NCI-H2107 (cell line): ENCODE measurements at places on chromosomes 11 and 22.

DNA sequence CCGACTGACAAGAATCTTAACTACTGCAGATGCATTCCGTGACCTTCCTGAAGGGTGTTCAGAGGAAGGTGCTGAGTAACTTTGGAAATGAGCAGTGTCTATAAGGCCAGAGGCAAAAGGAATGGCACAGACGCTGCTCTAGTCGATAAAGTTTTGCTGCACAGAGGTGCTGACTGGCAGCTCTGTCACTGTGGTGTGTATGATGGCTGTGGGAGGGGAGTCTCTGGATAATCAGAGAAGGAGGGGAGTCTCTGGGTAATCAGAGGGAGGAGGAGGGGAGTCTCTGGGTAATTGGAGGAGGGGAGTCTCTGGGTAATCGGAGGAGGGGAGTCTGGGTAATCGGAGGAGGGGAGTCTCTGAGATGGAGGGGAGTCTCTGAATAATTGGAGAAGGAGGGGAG, 18.4 kb downstream of the PTDSS2 start:
- no peak for DNase-seq

DNA sequence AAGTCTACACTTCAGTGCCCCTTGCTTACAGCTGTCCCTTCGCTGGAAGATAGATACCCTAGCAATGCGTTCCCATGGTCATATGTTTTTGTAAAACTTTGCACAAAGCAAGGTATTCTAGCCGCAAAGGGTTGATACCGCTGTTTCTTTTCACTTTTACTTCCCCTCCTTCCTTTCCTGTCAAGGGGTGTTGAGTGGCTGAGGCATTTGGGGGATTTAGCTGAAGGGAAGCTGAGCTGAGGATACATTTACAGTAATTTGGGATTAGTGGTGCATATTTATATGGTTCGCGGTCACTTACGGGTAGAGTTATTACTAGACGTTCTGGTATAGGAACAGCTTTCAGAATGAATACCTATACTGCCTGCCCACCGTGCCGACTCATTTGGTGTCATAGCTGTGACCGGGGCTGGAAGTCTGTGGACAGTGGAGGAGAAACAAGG, 86.9 kb upstream of the WNT11 start:
- no peak for DNase-seq

GRCh38 chr22:18056161-18056666, 21.6 kb upstream of the PEX26 start:
- DNase-seq = no peak

GRCh38 chr11:85889108-85889507, 33.9 kb downstream of the CCDC83 start:
- DNase-seq = no peak

- DNase-seq = no peak
Observed at GRCh38 chr11:86115542-86116385, 46.9 kb upstream of the PICALM start.

GRCh38 chr22:33034753-33035152, 23.4 kb downstream of the SYN3 start:
- no peak for DNase-seq

- DNase-seq = no peak
Observed at GRCh38 chr11:5241458-5241857, 7.2 kb upstream of the HBD start.

DNA sequence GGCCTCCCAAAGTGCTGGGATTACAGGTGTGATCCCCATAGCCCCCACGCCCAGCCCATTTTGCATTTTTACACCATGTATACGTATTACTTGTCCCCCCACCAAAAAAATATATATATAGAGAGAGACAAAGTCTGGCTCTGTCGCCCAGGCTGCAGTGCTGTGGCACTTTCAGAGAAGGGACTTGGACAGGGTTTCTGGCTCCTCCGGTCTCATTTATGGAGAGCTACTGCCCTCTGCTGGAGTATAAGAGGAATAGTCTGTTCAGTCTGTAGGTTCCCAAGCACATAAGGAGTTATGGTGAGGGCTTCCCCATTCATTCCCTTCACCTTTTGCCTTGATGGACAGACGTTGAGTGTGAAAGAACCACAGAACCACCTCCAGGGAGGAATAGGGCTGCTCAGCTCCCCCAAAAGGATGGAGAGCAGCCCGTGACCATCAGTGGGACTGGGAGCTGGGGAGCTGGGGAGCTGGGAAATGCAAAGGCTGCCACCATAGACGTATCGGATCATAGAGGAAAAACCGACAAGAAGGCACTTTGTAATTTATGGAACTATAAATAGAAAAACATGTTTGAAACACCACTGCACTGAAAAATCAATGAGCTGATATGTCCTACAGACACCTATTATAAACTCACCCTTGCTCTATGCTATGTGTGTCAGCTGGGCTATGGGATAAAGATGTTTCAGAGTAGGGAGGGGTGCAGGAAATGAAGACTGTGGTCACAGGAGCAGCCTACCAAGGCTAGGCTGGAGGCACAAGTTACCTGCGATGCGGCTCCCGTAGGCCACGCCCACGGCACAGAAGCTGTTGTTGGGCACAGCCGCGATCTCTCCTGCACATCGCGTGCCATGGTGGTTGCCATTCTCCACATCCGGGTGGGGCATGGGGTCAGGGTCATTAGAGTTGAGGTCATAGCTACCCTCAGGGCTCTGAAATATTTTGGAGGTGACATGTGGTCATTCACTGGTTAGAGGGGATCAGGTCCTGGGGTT, 5.2 kb downstream of the PCSK7 start:
- peak; percentile 63 for DNase-seq

DNA sequence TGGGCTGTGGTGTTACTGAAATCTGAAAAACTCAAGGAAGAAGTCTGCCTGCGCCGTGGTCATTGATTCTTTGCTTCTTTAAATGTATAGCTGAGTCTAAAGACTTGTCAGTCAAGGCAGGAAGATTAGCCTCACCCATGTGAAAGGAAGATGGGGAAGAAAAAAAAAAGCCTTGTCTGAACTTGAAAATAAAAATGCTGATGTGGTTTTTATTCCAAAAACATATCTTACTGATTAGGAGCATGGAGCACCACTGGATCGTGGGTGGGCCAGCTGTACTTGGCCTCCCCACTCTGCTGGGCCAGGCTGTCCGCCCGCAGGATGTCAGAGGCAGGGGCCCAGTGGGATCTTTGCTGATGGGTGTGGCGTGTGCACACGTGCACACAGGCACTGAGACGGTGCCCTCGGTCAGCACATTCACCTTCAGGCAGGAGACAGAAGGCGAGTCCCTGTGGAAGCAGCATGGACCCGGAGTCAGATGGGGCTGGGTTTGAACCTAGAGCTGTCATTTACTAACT, 111.9 kb downstream of the WNT7B start:
- DNase-seq = no peak

DNA sequence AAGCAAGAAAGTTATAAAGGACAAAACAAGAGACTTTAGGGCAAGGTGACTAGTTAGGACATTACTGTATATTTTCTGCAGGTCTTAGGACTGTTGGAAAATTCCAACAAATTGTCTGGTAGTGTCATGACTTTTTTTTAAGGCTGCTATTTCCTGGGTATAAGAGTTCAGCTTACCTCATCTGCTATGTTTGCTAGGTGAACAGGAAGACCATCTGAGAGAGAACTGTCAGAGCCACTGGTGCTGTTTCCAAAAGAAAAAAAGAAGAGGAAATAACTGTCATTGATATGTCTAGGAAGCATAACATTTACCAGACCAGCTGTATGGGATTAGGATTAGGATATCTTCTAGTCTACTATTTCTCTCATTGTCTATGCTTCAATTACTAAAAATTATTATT, 26.3 kb upstream of the MTCH2 start:
- DNase-seq = no peak
